ENCODE measurements at places on chromosomes 7 and 10.
A peak's percentile ranks its signal among the peaks of the same experiment; 100 is the strongest.

GRCh38 chr10:48538611-48539010, 66.3 kb downstream of the ARHGAP22 start:
- DNase-seq, result no peak

DNA sequence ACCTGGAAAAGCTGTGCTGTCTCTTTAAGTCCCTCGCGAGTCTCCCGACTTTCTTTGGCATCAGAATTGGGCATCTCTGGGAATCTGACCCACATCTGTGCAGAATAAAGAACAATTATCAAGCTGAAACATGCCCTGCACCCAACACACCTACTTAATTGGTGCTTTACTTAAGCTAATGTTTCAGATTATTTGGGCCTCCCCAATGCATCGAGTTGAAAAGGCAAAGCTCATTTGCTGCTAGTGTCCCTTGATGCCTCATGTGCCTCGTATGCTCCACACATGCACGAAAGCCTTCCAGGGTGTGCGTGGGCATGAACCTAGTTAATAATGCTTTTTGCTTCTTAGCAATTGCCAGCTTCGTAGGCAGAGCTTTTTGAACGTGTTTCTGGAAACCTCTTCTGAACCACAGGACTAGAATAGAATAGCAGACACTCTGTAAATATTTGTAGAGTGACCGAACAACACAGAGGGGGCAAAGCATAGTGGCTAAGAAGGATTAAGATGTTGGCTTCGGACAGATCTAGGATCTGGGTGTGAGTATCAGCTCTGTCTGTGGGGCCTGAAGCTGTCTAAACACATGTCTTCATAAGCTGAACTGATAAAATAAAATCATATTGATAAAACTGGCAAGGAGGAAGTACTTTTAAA, 26.7 kb upstream of the FGFR2 start:
- no peak for DNase-seq

GRCh38 chr10:124573726-124574455, 112.3 kb downstream of the LHPP start:
- no peak for DNase-seq

DNA sequence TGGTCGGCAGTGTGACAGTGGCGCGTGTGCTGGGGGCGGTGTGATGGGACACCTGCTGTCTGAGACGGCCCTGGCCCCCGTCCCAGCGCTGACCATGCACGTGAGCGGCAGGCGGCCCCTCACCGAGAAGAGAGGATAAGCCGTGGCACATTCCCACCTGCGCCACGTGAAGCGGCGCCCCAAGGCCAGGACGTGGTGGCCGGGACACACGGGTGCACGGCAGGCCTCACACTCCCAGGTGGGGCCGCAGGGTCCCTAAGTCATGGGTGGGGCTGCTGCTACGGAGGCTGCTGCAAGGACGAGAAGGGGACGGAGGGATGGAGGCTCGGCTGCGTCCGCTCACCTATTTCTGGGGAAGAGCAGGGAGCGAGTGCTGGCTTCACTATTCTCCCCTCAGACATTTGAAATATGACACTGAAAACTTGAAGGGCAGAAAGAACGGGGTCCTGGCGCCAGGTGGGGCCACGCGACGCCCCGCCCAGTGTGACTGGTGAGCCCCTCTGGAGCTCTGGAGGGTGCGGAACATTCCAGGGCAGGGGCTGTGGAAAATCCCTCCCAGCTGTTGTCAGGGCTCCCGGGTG, 7.5 kb downstream of the CYP2W1 start:
- DNase-seq, result no peak

DNA sequence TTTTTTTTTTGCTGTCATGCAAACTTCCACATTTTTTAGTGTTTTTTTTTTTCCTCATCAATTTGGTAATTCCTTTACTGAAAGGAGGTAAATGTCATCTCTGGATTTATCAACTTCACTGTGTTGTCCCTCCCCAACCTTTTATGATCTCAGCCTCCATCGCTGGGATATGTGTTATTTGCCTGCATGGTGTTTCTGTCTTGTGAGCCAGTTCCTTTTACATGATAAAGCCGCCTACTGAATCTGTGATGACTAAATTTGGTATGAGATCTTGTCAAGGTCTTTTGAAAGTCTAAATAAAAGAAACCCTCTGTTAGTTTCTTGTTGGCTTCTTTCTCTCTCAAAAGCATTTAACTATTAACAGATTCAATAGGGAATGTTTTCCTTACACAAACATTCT, 39.3 kb downstream of the TAS2R41 start:
- DNase-seq, result no peak

GRCh38 chr10:80611481-80612185, 73.9 kb downstream of the SH2D4B start:
- no peak for DNase-seq

DNA sequence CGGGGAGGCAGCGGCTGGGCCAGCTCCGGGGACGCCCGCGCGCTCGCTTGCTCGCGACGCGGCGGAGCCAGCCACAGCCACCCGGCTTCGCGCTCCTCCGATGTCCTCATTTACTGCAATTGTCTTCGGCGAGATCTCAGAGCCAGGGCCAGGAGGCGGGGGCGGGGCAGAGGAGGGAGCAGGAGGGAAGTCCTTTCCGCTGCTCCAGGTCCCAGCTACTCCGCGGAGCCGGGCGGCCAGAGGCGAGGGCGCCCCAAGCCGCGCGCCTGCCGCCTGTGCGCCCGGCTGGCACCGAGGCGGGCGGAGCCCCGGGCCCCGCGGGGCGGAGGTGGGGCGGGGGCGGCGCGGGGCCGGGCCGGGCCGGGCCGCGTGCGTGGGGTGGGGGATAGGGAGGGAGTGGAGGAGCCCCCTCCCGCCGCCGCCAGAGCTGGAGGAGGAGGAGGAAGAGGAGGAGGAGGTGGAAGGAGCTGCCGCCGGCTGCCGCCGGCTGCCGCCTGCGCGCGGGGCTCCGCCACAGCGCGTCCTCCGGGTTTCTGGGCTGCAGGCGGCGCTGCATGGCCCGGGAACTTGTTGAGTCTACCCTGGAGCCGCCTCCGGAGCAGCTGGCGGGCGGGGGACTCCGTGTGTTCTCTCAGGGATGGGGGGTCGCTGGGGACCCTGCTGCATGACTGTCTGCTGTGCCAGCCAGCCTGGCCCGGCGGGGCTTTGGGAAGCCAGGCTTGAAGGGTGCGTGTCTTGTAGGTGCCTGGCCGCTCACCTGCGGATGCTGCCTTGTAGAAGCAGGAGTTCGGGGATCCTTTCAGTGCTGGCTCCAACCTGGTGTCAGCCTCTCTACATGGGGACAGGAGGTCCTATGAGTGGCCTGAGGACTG, at the start of gene INSYN2A:
Gene INSYN2A (minus strand): TSS at position 310 of the 872 bp plus-strand sequence. CDS start 20,196 bp downstream, outside the sequence.
- DNase-seq, result peak; percentile 70

DNA sequence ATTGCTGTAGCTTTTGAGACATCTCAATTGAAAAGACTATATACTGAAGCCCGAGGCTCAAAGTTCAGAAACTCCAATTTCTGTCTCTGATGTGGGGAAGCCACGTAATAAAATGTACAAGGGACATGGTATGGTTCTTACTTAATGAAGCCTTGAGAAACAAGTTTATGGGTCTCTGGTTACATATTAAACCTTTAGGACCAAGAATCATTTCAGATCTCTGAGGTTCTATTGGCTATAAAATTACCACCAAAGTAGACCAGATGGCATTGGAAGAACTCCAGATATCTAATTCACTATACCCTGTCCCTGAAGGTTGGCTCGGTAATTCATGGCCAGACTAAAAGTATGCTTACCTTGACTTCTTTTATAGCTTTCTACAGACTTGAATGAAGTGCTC, 23.7 kb downstream of the STAMBPL1 start:
- DNase-seq, result no peak

- DNase-seq, result peak; percentile 31
Measured at GRCh38 chr10:10477844-10478243, 539.8 kb upstream of the CELF2 start.

DNA sequence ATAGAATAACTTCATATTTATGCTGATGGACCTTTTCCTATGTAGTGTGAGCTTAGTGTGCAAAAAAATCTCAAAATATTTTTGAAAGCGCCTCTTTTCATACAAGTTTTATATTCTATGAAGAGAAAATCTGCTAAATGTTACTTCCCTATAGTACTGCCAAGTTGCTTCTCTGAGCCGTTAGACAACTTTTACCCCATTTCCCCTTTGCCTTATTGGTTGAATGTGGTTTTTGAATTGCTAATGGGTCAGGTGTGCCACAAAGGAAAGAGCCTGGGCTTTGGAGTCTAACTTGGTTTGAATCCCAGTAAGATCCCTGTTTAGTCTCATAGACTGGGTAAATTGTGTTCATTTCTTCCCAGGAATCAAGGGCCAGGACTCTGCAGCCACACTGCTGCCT, 261.5 kb downstream of the SNX10 start:
- no peak for DNase-seq

DNA sequence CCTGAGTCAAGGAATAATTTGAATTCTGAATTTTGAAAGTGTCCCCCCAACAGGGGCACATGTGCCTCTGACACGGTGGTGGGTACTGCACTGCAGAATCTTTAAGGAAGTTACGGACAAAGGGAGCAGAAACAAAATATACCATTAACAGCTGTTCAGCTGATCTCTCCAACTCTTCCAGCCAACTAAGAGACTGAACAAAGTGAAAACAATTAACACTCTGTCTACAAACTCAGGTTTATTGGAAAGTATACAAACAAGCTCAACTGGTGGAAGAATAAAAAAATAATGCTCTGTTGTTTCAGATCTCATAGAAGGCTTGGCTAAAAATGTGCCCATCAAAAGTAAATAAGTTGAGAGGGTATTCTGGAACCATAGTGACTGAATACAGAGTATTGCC, 34.4 kb downstream of the ASB4 start:
- DNase-seq, result no peak

DNA sequence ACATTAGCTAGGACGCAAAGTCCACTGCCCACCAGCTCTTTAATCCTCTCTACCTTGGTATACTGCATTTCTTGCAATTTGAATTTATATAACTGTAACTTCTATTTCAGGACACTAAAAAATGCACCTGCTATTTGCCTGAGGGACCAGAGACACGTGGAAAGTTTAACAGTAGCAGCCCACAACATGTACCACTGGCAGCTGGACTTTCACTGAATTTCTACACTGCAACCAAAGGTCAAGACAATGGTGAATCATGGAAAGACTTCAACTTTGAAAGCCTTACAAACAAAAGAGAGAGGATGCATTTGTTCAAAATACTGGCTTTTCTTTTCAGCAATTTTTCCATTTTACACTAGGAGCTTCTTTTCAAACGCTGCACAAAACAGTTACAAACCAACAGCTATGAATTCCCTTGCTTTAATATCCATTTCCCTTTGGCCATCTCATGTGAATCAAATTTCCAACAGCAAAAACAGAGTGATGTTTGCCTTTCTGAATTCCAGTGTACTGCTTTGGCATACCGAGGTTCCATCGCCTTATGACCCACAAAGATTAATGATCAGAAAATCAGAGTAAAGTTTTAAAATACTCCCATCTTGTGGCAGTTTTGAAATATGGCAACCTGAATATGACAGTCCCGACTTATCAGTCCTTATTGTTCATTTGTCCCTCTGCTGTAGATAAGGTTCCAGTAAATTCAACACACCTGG, 29.9 kb upstream of the HNRNPH3 start:
- DNase-seq, result peak; percentile 65

DNA sequence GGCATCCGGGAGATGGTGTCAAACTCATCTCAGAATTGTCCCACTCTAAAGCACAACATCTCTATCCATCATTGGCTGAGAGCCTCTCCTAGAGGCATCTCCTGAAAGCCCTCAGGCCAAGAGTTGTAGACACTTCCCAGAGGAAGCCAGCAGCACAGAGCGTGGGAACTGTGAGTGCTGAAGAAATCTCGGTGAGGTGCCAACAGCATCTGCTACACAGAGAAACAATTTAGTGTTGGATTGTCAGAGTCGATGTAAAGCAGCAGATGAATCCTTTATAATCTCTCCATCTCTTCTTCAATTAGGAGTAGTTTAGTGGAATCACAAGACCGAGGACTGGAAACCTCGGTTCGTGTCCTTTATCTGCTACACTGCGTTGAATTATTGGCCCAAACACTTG, 172.2 kb downstream of the C7orf25 start:
- peak; percentile 36 for DNase-seq

GRCh38 chr7:7820939-7821338, 102.5 kb upstream of the RPA3 start:
- no peak for DNase-seq

DNA sequence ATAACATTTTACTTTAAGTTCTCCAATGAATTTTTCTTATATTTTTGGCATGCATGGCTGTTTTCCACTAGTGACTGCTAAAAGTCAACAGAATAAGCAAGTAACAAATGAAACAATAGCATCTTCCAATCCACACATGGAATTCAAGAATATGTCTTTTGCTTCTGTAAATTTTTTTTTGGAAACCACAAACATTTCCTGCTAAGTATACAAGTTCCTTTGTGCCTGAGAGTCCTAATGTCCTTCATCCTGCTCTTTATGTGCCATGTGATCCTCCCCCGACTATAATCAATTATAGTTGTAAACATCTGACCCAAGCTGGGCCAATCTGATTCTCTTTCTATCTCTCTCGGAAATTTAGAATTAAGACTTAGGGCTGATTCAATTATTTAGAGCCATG, 61.2 kb downstream of the PPP1R3C start:
- no peak for DNase-seq

DNA sequence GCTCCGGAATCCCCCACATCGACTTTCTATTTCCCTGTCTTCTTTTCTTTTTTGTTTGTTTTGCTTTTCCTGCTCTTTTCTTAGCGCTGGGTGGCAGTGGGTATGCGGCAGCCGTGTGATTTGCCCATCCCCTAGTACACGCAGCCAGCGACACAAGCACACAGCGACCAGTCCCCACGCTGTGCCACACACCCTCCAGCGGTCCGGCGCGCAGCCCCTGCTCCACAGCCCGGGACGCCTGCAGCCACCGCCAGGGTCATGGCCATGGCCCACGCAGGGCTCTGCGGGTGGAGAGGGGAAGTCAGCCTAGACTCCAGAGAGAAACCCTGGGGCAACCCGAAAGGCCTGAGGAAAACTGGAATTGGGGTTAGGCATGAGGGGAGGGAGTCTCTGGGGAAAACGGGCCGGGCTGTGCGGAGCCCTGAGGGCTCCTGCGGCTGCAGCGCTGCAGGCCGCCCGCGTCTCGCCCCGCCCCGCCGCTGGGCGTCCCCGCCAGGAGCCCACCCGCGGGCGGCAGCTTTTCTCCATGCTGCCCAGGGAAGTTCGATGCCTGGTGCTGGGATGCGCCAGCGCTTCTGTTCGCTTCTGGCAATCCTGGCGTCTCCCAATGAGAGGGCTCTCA, 2.5 kb downstream of the CHRM2 start:
- peak; percentile 3 for DNase-seq

DNA sequence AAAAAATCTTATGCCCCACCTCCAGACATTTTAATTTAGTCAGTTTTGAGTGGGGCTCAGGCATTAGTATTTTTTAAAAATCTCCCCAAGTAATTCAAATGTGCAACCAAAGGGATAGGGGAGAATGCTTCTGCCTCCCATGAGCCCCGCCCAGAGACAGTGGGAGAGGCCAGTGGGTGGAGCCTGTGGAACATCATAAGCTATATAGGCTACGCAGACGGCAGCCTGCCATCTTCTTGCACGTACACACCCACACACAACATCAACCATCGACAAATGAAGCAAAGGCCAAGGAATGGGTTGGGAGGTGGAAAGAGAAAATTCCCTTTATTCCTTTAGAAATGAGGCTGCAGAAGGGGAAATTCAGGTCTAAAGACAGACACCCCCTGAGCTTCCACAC, 25.2 kb downstream of the CREB3L2 start:
- no peak for DNase-seq
